ENCODE measurements at places on chromosomes 1 and 21.
A peak's percentile ranks its signal among the peaks of the same experiment; 100 is the strongest.

DNA sequence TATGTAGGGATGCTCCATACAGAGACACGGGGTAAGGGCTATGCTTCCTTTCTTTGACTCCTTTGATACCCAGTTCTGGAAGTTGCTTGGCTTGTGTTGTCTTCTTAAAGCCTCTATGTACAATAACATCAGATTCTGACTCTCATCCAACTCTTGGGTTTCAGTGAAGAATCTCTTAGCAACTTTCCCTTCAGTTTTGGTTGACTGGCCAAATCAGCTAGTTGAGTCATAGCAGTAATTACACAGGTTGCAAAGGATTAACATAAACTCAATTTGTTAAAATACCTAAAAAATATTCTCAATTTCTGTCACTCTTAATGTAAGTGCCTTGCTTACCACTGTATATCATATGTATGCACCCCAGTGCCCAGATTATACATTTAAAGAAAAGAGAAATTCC, 9.2 kb downstream of the CD1E start:
- no peak for DNase-seq
- H3K4me1 ChIP-seq, result peaks cover 14% of the 10 kb centered on the region
- no peak overlapping the region for H3K4me3 ChIP-seq
- peaks cover 8% of the 10 kb centered on the region for H3K27me3 ChIP-seq
- no peak overlapping the region for H3K27ac ChIP-seq

DNA sequence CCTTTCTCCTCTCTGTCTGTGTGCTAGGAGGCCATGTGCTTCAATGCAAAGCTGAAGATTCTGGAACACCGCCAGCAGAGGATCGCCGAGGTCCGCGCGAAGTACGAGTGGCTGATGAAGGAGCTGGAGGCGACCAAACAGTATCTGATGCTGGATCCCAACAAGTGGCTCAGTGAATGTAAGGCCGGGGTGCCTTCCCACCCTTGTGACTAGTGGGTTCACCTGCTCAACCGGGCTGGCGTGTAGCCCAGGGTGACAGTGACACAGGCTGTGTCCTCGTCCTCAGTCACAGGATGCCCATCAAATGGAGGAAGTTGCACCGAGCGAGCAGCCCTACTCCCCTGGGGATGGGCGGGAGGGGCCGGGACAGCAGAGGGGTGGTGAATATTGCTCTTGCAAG, 544.1 kb downstream of the KIF26B start:
- DNase-seq, result peak; percentile 26
- peak overlapping the region; percentile 17 for H3K4me3 ChIP-seq
- peak overlapping the region; percentile 56 for H3K27ac ChIP-seq
- peaks cover 16% of the 10 kb centered on the region for H3K4me1 ChIP-seq

GRCh38 chr1:42152119-42152518, 1.1 kb upstream of the GUCA2B start:
- peaks cover 2% of the 10 kb centered on the region for H3K4me1 ChIP-seq
- H3K4me3 ChIP-seq, result no peak overlapping the region
- H3K36me3 ChIP-seq, result no peaks in the 10 kb centered on the region
- peaks cover 18% of the 10 kb centered on the region for H3K27me3 ChIP-seq

- H3K27me3 ChIP-seq, result peaks cover 4% of the 10 kb centered on the region
Observed at GRCh38 chr1:75345538-75346292, 211.5 kb downstream of the LHX8 start.

- no peak for DNase-seq
- H3K27ac ChIP-seq, result no peak overlapping the region
- H3K4me3 ChIP-seq, result no peak overlapping the region
Observed at GRCh38 chr1:86052948-86053698, 103.4 kb downstream of the COL24A1 start.

- H3K4me3 ChIP-seq, result no peak overlapping the region
- no peaks in the 10 kb centered on the region for H3K36me3 ChIP-seq
- DNase-seq, result no peak
- peaks cover 42% of the 10 kb centered on the region for H3K27me3 ChIP-seq
- H3K4me1 ChIP-seq, result no peaks in the 10 kb centered on the region
Observed at GRCh38 chr1:209561532-209561931, 22.0 kb upstream of the CAMK1G start.

DNA sequence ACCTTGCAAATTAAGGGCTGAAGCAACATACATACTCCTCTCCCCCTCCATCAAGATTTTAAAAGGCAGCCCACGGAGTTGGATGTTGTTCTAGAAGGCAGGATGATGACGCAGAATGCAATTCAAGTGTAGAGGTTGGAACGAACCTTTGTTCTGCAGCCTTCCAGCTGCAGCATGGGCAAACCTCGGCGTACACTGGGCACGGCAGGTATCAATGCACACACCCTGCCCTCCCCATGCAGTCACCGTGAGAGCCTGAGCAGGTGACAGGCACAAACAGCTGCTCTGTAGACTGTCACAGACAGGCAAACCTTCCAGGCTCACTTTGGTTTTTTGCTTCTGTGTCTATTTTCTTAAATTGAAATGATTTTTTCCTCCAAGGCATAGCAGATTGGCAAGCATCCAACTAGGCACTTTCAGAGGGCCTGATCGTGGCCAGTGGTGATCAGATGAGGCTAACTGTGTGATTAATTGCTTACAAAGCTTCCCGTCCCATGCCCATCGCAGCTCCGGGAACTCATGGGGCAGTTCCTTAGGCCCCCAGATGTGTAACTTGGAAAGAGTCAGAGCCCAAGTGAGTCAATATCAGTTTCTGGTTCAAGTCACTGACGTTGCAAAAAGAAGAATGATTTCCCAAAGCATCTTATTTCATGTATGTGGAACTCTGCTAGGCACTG, 82.3 kb downstream of the ITPKB start:
- H3K36me3 ChIP-seq, result peaks cover 31% of the 10 kb centered on the region
- peak overlapping the region; percentile 31 for H3K4me3 ChIP-seq
- H3K27ac ChIP-seq, result peak overlapping the region; percentile 97

DNA sequence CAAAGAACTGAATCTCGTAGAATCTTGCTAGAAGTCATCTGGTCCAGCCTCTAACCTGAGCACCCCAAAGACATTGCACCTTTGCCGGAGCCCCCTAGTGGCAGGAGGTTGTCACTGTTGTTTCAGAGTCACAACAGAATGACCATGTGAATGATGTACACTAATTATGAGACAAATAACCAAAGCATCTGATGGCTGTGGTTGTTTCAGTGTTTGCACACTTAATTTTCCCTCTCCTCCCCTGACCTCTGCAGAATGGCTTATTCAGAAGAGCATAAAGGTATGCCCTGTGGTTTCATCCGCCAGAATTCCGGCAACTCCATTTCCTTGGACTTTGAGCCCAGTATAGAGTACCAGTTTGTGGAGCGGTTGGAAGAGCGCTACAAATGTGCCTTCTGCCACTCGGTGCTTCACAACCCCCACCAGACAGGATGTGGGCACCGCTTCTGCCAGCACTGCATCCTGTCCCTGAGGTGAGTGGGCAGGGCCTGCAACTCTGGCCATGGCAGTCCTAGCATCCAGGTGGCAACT, 26.4 kb downstream of the TRAF5 start:
- H3K4me1 ChIP-seq, result peaks cover 45% of the 10 kb centered on the region
- H3K4me3 ChIP-seq, result peak overlapping the region; percentile 64
- peaks cover 33% of the 10 kb centered on the region for H3K36me3 ChIP-seq

DNA sequence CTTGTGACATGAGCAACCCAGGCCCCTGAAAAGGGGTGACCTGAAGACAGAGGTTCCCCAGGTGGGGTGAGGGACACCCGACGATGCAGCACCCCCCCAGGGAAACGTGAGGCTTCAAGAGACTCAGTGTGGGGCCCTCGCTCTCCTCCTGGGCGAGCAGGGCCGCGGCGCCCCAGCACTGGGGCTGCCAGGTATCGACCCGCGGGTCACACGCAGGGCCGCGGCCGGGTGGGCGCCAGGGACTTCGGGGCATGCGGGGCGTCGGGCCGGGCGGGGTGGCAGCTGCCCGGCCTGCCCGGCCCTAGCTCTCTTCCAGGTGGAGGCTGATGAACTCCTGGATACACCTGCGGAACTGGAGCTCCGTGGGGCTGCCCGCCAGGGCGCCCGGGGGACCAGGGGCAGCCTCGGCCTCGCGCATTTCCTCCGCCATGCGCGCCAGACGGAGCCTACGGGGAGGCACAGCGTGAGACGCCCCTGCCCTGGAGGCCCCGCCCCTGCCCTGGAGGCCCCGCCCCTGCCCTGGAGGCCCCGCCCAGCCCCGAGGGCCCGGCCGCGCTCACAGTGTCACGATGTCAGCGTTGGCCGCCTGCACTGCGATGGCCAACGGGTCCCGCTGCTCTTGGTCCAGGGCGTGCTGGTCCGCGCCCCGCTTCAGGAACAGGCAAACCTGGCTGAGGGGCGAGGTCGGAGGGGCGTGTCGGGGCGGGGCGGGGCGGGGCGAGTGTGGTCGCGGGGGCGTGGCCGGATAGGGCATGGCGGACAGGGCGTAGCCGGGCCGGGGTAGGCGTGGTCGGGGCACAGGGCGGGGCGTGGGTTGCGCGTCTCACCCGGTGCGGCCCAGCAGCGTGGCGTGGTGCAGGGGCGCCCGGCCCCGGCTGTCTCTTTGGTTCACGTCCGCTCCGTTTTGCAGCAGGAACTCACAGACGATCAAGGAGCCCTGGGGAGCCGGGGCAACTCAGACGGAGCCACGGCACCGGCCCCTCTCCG, 13.3 kb downstream of the SCNN1D start:
- peaks cover 10% of the 10 kb centered on the region for H3K4me1 ChIP-seq
- H3K27me3 ChIP-seq, result peaks cover 6% of the 10 kb centered on the region
- no peak overlapping the region for H3K4me3 ChIP-seq
- H3K27ac ChIP-seq, result no peak overlapping the region
- no peaks in the 10 kb centered on the region for H3K36me3 ChIP-seq

GRCh38 chr21:44010429-44010828, 1.7 kb upstream of the TRAPPC10 start:
- peaks cover 2% of the 10 kb centered on the region for H3K36me3 ChIP-seq
- no peak overlapping the region for H3K4me3 ChIP-seq
- H3K27ac ChIP-seq, result no peak overlapping the region
- peaks cover 29% of the 10 kb centered on the region for H3K4me1 ChIP-seq

DNA sequence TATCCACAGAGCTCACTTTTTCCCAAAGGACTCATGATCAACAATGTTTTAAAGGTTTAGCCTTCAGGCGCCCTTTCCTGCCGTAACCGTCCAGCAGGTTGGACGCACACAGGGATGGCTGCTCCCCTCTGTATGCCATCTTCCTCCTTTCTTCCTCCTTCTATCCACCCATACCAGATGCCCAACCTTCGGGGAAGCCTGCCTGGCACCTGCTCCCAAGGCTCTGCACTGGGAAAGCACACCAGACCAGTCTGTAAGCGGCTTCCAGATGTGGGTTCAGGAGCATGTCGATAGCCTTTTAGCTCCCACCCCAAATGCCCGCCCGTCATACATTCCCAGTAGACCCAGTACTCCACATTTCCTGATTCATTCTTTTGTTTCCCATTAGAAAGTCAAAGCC, 52.9 kb downstream of the STUM start:
- H3K36me3 ChIP-seq, result peaks cover 5% of the 10 kb centered on the region
- H3K4me3 ChIP-seq, result no peak overlapping the region
- H3K27me3 ChIP-seq, result peaks cover 8% of the 10 kb centered on the region
- H3K4me1 ChIP-seq, result peaks cover 4% of the 10 kb centered on the region
- H3K27ac ChIP-seq, result no peak overlapping the region
- DNase-seq, result no peak

DNA sequence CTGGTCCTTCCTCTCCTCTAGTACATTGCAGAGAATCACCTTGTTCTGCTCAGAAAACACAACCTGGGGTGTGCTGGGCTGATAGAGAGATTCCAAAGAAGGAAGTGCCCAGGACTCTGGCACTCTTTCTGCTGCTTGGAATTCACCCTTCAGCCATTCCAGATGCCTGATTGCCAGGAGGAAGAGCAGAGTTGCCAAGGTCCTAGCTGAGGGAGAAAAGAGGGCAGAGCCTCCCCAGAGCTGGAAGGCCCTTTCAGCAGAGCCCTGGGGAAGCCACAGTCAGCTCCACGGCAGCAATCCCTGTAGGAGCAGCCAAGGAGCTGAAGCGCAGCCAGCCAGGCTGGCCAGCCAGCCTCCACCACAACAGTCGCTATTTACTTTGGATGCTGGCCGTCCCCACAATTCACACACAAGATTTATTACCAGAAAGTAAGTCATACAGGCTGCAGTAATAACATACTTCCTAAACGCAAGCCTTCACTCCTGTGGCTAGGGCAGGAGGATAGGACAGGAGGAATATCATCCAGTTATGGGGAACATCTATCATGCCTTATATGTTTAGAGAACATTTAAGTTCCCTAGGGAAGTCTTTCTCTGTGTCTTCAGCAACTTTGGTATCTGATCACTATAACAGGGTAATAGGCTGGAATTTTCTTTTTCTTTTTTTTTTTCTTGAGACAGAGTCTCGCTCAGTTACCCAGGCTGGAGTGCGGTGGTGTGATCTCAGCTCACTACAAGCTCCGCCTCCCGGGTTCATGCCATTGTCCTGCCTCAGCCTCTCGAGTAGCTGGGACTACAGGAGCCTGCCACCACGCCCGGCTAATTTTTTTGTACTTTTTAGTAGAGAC, 36.6 kb upstream of the SLC44A3 start:
- no peak overlapping the region for H3K4me3 ChIP-seq
- DNase-seq, result no peak
- no peaks in the 10 kb centered on the region for H3K36me3 ChIP-seq
- H3K27me3 ChIP-seq, result peaks cover 19% of the 10 kb centered on the region

DNA sequence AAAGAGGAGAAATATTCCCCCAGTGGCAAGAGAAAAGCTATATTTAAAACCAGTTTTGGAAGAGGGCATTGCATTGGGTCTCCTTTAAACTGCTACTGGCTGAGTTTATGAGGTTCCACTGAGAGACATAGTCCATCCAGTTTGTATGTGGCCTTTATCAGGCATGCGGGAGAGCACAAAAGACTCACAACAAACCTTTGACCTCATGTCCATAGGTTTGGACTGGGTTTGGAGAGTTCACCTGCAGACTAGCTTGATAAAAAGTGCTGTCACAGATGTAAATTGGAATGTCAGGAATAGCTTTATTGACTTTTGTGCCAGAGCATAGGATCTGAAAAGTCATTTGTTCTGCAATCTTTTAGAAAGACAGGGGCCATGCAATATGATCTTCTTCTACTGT, 131.0 kb upstream of the NRIP1 start:
- H3K36me3 ChIP-seq, result no peaks in the 10 kb centered on the region
- H3K4me1 ChIP-seq, result no peaks in the 10 kb centered on the region
- H3K4me3 ChIP-seq, result no peak overlapping the region
- no peak overlapping the region for H3K27ac ChIP-seq
- peaks cover 4% of the 10 kb centered on the region for H3K27me3 ChIP-seq
